ENCODE measurements at places on chromosomes 2 and 18.

DNA sequence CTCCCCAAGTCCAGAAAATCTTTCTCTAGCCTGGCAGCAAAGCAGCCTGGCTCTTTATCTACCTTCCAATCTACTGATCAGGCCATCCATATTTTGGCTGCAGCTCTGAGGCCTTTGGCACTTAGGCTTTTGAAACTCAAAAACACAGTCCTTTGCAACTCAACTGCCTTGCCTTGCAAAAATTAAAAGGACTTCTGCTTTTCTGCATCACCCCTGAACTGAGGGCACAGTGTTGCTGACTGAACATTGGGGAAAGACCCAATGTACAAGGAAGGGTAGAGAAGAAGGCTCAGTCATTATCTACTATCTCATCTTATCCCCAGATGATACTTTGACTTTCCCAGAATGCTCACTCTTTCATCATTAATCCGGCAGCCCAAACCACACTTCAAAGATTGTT lies 625.5 kb downstream of the ARHGAP15 start:
- no peak for DNase-seq

- peak; percentile 70 for DNase-seq
Measured at GRCh38 chr2:218375212-218375611, 6.9 kb upstream of the SLC11A1 start.

DNA sequence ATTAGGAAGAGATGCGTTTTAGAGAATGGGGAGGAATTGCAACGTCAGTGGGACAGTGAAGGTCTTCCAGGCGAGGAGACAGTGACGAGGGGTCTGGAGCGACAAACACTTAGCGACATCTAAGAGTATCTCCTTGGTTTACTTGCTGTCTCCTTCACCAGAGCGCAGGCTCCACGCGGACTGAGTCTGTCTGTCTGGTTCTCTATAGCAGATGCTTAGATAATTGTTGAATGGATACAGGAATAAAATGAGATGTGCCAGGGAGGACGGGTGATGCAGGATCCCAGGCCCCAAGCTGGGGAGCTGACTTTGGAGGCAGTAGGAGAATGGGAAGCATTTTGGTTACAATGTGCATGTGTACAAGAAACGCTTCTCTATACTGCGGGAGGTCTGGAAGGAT lies 56.9 kb upstream of the SMAD7 start:
- DNase-seq: no peak

DNA sequence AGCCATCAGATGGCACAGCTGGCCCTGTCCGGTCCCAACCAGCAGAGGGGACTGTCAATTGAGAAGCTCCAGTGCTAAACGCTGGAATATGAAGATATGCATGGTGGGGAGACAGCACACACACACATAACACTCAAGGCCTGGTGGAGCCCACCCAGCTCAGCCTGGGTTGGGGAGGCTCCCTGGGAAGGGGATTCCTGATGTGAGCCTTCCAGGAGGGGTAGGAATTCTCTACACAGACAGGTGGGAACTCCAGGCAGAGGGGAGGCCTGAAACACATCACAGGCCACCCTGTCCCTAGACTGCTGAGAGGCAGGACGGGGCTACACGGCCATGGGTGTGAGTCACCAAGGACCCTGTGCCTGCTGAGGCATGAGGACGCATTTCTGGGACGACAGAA lies 49.4 kb upstream of the SH3RF3 start:
- no peak for DNase-seq

DNA sequence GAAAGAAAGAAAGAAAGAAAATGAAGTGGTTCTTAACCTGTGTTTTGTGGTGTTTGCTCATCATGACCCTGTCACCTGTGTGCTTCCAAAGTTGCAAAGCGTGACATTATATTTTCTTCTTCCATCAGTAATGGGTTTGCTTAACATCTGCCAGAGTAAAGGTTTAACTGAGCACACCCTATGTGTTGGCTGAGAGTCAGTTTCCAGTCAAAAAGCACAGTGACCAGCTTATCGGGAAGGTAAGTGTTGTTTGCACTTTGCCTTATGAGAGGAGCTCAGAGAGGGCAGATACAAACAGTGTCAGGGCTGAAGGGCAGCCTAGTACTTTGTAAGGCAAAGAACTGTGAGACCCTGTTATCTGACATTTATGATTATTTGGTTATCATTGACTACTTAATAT lies 406.2 kb upstream of the CWC22 start:
- DNase-seq: no peak

DNA sequence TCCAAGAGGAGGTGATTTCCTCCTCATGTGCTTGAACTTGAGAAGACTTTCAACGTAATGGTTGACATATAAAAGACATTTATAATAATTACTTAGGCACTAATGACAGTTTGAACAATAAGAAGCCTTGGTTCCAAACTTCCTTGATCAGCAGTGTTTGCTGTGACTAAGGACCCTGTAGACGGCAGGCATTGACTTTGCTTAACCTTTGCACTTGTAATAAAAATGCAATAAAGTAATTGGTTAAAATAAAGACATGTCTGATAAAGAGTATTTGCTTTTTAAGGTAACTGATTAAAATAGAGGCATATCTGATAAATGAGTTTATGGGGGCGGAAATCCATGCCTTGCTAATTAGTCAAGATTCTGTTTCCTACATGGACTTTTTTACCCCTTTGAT lies 82.2 kb upstream of the ST8SIA3 start:
- no peak for DNase-seq

Data from fibroblast of skin of scalp (primary cell).